ENCODE measurements at places on chromosomes 1 and 21.

DNA sequence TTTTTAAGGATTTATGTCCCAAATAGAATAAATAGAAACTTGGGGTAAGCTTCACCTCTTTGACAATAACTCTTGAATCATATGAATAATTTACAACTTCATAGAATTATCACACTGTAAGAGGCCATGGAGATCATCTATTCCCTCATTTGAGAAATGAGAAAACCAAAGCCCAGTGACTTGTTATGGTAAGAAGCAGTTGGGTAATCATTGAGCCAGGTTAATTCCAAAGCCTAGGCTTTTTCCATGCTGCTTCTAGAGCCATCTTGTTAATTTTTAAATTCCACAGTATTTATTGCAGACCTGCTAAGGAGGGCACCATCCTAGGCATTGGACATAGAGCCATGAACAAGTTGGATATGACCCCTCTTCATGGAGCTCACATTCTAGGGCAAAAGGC is 160.5 kb downstream of the CDC7 start:
- no peak for DNase-seq

- DNase-seq, result no peak
These were observed 95.6 kb downstream of the ZNF644 start for GRCh38 chr1:90925928-90926869.

DNA sequence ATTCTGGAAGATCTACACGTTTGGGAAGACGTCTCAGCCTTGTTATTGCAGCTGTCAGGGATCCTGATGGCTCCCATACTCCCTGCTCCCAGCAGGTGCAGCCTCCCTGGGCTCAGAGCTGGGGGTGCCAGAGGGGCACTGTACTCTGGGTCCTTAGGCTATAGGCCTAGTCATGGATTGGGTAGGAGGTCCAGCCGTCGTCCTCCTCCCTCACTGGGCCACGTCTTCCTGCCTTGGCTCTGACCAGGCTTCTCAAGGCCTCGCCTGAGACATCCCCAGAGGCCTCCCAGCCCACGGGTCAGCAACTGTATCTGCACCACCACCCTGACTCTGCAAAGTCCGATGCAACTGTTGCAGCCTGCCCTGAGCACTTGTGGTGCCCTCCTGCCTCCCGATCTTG is 18.2 kb downstream of the MYOM3 start:
- no peak for DNase-seq

DNA sequence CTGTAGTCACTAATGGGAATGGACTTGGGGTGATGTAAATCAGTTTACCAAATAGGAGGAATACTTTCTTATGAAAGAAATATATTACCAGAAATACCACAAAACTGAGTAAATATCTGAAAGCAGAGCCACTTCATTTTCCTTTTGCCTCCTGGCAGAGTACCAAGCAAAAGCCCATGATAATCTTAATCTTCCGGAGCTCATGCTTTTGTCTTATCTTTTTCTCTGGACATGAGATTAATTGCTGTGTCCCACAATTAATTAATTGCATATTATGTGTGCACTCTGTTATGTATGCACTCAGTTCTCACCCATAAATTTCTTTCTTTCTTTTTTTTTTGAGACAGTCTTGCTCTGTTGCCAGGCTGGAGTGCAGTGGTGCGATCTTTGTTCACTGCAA is 94.1 kb upstream of the PDE4B start:
- DNase-seq, result no peak

- DNase-seq, result no peak
These were observed 1.1 kb downstream of the CD84 start for GRCh38 chr1:160578175-160578524.
